ENCODE measurements at places on chromosomes 12 and 14.
A peak's percentile ranks its signal among the peaks of the same experiment; 100 is the strongest.

DNA sequence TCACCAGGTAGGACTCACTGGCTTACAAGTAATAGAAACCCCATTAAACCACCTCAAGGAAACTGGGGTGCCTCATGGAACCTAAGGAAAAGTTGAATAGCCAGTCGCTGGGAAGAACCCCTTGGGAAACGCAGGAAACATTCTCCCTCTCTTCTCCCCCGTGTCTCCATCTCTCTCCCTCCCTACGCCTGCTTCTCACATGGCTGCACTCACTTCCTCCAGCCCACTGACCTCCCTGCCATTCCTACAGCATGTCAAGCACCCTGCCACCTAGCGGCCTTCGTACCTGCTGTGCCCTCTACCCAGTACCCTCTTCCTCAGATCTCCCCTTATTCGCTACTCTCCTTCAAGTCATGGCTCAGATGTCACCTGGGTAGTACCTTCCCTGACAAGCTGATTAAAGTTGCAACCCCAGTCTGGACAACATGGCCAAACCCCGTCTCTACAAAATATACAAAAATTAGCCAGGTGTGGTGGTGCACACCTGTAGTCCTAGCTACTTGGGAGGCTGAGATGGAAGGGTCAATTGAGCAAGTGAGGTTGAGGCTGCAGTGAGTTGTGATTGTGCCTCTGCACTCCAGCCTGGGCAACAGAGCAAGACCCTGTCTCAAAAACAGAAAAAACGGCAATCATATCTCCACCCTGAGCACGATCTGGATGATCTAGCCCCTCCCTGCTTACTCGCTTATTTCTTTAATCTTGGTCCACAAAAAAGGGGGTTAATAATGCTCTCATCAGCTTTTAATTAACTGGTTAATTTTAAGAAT, 6.4 kb upstream of the DTX1 start:
- DNase-seq: no peak

DNA sequence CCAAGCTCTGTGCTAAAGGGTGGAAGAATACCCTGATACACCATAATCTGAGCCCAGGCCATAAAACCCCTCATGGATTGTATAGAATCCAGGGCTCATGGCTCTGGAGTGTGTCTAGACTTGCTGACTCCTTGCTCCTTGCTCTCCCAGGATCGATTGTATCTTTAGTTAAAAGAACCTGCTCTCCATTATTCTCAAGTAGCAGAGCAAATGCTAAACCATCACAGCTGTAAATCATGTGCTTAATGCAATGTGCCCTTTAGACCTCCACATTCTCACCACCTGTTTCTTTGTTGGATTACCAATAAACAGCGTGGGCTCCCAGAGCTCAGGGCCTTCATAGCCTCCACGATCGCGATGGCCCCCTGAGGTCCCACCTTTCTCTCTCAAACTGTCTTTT, 411.6 kb upstream of the FBXO33 start:
- no peak for DNase-seq

DNA sequence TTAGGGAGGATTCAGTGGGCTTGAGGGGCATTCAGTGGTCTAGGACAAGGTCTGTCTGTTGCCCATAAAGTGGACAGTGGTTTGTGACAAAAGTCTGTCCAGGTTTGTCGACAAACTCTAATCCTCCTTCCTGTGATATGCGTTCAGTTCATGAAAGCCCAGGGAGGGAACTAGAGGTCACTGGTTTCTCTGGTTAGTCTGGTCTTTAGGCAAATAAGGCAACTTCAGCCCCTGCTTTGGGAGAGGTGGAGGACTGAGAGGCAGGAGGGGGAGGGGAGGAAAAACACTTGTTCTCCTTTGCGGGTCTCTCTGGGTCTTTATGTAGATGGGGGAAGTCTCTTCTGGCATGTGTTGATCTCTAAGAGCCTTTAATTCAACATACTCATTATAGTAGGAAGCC, 235.1 kb upstream of the PWP1 start:
- no peak for DNase-seq

GRCh38 chr14:26597071-26597588, 703 bp downstream of the NOVA1 start:
- peak; percentile 47 for DNase-seq

DNA sequence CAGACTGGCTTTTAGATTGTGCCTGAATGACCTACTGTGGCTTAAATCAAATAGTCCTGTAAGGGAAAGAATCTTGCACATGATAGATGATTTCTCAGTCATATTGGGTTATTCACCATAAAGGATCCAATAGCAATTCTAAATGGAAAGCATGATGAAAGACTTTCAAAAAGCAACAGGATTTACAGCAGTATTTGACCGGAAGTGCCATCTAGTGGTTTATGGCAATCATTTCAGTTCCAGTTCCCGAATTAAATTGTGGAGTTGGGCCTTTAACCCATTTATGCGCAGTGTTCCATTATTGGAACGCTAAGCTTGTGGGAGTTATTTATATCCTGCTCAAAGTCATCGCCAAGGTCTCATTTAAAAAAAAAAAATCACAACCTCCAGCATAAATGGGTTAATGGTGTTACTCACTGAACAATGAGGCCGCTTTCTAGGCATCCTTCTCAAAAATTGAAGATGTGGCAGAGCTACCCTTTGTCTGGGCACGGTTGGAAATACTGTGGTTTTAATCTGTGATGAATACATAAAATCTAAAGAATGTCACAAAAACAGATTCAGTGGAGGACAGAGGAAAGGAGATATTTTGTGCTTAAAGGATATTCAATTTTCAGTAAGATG, 60.8 kb upstream of the REP15 start:
- peak; percentile 66 for DNase-seq

DNA sequence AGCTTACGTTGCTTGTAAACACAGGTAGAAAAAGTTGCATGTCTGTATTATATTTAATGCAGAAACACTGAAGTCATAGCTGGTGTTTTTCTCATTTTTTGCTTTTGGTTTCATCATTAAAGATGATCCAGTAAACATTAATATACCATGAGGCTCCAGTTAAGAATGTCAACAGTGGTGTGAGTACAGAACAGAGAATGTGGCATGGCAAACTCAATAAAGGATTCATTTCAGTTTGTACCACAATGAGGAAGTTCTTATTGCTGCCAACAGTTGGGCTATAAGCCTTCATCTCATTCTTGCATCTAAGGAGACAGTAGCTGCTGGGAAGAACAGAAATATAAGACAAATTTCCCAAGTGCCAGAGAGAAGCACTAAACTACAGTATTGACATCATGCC, 72.1 kb upstream of the ST8SIA1 start:
- no peak for DNase-seq

DNA sequence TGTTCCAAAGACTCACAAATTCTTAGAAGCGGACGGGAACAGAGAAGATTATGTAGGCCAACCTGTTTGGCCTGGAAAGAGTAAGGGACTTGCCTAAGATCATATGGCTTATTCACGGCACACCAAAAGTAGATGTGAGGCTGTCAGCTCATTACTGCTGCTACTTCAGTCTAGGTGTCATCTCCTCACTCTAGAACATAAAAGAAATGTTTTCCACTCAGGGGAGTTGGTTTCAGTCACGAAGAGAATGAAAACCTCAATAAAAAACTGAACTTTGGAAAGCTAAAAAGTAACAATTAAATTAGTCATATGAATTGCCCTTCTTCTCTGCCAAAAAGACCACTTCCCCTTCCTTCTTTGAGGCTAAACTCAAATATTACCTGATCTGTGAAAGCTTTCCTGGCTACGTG, 658 bp upstream of the CEP128 start:
- DNase-seq: no peak

DNA sequence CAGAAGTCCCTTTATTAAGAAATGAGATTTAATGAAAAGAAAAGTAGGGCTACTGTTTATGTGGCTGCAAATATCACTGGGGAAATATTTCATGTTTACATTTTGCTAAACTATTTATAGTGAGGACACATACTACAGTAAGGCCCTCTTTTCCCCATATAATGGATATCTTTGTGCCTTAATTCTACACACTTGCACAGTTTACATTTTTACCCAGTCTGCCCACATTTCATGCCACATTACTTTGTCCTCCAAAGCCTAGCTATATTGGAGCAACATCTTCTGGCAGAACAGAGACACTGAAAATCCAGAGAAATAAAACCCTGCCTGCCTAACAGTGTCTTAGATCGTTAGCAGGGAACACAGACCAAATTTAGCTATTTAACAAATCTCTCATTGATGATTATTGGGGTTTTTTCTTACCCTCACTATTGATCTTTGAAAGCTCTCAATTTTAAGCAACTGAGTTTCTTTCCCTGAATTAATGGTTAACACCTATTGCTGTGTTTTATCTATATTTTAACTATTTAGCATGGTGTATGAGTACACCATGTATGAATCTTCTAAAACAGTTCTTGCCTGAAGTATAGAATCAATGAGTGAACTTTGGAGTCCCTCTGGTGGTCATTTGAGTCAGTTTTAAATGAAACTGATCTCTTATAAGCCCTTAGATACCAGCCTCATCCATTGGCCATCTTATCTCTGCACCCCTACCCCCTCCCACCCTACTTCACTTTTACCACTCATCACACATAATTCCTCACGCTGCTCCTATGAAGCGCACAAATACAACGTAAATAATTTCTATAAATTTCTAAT, 170.2 kb downstream of the BCAT1 start:
- DNase-seq: peak; percentile 73

DNA sequence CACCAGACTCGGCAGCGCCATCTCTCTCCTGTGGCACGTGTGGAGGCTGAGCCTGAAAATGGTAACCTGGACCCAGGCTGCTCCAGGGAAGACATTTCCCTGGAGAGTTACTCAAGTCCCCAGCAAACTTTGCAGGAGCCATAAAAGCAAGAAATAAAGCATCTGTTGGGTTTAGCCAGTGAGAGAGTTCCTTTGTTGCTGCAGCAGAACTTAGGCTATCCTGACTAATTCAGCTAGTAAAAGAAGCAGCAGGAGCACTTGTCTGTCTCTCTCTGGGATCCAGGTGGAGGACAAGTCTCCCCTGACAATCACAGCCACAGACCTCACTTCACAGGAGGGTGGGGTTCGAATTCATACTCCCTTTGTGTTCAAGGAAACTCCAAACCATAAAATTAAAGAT, 79.2 kb upstream of the DIO3 start:
- DNase-seq: no peak

DNA sequence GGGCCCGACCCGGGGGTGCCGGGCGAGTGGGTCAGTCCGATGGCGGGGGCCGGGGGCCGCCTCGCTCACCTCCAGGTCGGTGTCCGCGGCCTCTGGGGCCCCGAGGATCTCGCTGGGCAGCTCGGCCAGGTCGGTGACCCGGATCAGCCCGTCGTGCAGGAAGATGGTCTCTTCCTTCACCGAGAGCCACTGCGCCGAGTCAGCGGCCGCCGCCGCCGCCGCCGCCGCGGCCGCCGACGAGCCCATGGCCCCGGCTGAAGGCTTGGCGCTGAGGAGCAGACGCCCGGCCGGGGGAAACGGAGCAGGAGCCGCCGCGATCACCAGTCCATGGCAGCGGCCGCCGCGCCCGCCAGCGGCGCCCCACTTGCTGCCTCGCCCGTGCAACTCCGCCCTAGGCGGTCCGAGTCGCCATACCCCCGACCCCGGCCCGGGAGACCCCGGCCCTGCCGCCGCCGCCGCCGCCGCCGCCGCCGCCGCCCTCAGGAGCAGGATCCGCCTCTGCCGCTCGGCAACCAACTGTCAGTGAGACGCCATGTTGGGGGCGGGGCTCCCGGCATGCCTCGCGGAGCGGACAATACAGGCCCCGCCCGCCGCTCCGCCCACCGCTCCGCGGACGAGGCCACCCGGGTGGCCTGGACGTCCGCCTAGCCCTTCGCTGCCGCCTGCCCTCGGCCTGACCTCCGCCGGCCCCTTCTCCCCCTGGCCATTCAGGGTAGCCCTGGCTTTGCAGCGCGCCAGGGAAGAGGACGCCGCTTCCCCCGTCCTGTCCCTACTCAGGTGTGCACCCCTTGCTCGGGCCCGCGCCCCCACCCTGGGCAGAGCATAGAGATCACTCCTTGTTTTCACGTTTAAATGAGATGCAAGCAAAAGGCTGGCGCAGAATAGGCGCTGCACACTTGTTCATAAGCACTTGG, at the start of gene HECTD4:
Gene HECTD4 (minus strand): TSS at position 549 of the 914 bp plus-strand sequence. CDS start 303 bp downstream, at position 246.
- DNase-seq: peak; percentile 90

DNA sequence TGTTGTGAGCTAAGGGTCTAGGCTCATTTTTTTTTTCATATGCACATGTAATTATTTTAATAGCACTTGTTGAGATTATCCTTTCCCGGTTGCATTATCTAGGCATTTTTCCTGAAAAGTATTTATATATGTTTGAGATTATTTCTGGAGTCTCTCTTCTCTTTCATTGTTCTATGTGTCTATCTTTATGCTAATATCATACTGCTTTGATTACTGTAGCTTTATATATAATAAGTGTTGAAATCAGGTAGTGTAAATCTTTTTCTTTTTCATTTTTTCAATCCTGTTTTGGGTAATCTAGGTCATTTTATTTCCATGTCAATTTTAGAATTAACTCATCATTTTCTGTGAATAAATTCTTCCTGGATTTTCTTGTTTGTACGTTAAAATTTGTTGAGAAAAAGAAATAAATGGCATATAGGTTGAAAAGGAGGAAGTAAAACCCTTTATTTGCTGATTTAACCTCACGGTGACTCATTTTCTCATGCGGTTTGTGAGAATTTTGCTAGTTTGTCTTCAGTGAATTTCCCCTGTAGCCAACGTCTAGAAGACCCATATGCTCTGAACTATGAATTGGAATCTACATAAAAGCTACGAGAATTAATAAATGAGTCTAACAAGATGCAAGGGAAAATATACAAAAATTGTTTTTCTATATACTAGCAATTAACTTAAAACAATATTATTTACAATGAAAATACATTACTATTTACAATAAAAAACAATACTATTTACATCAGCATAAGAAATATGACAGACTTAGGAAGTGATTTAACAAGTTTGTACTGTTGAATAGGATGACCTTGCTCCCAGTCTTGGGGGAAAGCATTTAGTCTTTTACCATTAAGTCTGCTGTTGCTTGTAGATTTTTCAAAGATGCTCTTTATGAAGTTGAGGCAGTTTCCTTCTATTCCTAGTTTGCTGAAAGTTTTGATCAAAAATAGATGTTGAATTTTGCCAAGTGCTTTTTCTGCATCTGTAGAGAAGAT, 105.0 kb downstream of the SNAPC1 start:
- no peak for DNase-seq

DNA sequence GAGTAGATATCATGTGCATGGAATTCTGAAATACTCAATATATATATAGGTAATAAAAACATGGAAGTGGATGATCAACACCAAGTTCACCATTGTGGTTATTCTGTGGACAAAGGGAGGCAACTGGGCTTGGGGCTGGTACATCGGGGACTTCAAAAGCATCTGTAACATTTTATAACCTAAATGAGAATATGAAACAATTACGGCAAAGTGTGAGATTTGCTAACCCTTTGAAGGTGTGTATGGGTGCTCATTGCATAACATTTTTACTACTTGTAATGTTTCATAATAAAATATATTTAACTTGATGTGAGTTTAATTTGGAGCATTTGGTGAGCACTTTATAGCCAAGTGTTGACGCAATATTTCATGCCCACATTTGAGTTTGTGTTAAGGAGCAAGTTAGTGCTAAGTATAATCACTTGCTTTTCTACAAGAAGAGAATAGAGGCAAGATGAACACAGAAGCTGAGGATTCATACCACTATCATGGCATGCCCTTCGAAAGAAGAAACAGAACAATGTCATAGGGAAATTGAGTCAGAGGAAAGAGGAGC, 109.3 kb downstream of the NTN4 start:
- DNase-seq: no peak

- peak; percentile 46 for DNase-seq
Observed at GRCh38 chr12:12946686-12947355, 5.1 kb downstream of the GPRC5D start.
